ENCODE measurements at places on chromosomes 12 and 14. TPM values are rescaled to one million over a fixed set of nuclear protein-coding genes. Genes with fewer than 3 reads are reported as not detected.

GRCh38 chr14:71116568-71117122 lies 209.4 kb downstream of the PCNX1 start:
- DNase-seq: no peak
- H3K36me3 ChIP-seq: no peaks in the 10 kb centered on the region
- no peak overlapping the region for H3K27ac ChIP-seq
- H3K27me3 ChIP-seq: no peaks in the 10 kb centered on the region

Gene SIX4
- total RNA-seq: 3.5 TPM

Gene DLK1
- 1,875 TPM for total RNA-seq

Gene NR1H4
- 10.3 TPM for total RNA-seq

DNA sequence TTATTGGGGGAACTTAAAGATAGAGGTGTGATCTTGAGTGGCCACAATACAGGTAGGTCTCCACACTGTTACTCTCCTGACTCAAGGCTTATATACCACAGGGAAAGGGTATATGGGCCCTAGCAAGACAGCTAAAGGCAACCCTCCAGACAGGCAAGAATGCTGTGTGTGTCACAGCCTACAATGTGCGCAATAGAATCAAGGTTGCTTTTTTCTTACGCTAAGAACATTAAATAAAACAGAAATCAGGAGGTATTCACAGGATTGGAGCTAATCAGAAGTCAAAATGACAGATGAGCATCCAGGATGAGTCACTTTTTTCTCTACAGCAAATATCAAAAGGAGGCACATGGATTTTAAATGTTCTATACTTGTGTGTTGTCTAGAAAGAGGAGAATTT lies 1797.9 kb upstream of the SEL1L start:
- no peaks in the 10 kb centered on the region for H3K36me3 ChIP-seq
- H3K4me3 ChIP-seq: no peak overlapping the region
- no peaks in the 10 kb centered on the region for H3K4me1 ChIP-seq
- H3K27me3 ChIP-seq: no peaks in the 10 kb centered on the region

- no peak for DNase-seq
- H3K27ac ChIP-seq: no peak overlapping the region
- H3K4me1 ChIP-seq: no peaks in the 10 kb centered on the region
- H3K27me3 ChIP-seq: no peaks in the 10 kb centered on the region
- no peak overlapping the region for H3K4me3 ChIP-seq
Observed at GRCh38 chr12:87676731-87677130, 352.5 kb downstream of the C12orf50 start.

DNA sequence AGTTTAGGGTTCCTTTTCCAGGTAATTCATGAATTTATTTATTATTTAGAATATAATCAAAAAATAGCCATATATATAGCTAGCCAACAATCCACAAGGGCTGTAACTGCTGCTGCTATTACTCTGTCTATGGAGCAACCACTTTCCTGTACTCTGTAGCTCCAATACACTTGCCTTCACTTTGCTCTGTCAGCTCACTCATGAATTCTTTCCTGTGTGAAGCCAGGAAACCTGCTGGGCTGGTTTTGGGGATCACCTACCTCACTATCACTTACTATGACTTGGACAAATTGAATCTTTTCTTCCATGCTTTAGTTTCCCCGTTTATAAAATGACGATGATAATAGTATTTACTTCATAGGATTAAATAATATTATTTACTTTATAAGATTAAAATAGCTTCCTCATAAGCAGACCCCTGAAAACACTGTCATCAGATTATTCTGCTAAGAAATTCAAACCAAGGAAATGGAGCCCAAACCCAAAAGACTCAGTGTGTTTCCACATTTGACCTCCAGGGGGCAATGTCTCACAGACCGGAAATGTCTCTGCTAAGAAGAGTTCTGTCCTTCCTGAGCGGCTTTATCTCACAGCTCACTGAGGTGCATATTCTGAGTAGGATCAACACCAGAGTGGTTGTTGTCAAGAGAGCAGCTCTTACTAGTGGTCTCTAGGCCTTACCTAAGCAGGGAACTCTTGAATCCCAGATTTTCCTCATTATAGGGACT lies 457.1 kb downstream of the DAD1 start:
- no peak overlapping the region for H3K27ac ChIP-seq
- H3K4me3 ChIP-seq: no peak overlapping the region
- H3K27me3 ChIP-seq: no peaks in the 10 kb centered on the region

Gene PZP
- 0.25 TPM for total RNA-seq

Gene ESR2
- 22.3 TPM for total RNA-seq

- peaks cover 5% of the 10 kb centered on the region for H3K4me1 ChIP-seq
- H3K36me3 ChIP-seq: no peaks in the 10 kb centered on the region
- H3K27me3 ChIP-seq: no peaks in the 10 kb centered on the region
- no peak for DNase-seq
- no peak overlapping the region for H3K27ac ChIP-seq
Observed at GRCh38 chr14:81433378-81433777, 33.3 kb upstream of the STON2 start.

DNA sequence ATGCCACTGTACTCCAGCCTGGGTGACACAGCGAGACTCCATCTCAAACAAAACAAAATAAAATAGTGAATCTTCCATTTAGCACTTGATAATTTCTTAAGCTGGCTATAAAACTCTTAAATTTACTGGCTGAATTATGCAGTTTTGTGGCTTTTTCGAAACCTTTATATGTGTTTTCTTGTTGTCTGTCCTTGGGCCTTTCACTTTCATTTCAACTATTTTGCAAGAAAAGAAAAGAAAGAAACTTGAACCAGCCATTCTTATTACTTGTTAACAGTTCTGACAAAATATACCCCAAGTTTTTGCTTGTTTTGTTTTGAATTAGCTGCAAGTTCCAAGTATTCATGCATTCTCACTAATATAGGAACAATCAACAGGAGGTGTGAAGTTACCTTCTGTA lies 42.8 kb downstream of the PRICKLE1 start:
- H3K27me3 ChIP-seq: no peaks in the 10 kb centered on the region
- no peak for DNase-seq
- no peak overlapping the region for H3K27ac ChIP-seq

Gene TDP1
- total RNA-seq: 8.0 TPM

DNA sequence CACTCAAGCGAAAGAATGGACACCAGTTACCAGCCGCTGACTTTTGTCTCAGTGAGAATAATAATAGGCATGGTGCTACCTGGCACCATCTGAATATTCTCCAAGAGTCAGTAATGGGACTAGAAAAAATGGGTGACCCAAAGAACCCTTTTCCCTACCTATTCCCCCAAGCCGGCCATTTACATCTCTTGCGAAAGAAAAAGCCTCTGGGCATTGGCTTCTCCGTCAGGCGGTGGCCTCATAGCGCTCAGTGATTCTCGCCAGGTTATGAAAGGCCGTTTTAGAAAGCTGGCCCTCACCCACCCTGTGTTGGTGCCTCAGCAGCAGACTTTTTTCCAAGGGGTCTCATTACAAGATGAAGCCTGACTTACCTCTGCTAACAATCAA lies 523 bp upstream of the SLC6A15 start:
- no peaks in the 10 kb centered on the region for H3K27me3 ChIP-seq
- H3K4me1 ChIP-seq: peaks cover 10% of the 10 kb centered on the region
- no peak overlapping the region for H3K27ac ChIP-seq
- no peak for DNase-seq

- H3K27ac ChIP-seq: no peak overlapping the region
- H3K27me3 ChIP-seq: no peaks in the 10 kb centered on the region
- H3K36me3 ChIP-seq: no peaks in the 10 kb centered on the region
- no peak overlapping the region for H3K4me3 ChIP-seq
Observed at GRCh38 chr12:95573951-95574576, 22.8 kb upstream of the USP44 start.

GRCh38 chr12:88562151-88562550 lies 18.1 kb downstream of the KITLG start:
- no peak overlapping the region for H3K27ac ChIP-seq
- no peak for DNase-seq
- H3K36me3 ChIP-seq: no peaks in the 10 kb centered on the region
- H3K27me3 ChIP-seq: no peaks in the 10 kb centered on the region

- no peak overlapping the region for H3K4me3 ChIP-seq
- DNase-seq: no peak
- no peak overlapping the region for H3K27ac ChIP-seq
Observed at GRCh38 chr14:79745046-79745445, 466.3 kb downstream of the DIO2 start.

Gene LRRC10
- not detected for total RNA-seq

Gene PLEK2
- 0.52 TPM for total RNA-seq

DNA sequence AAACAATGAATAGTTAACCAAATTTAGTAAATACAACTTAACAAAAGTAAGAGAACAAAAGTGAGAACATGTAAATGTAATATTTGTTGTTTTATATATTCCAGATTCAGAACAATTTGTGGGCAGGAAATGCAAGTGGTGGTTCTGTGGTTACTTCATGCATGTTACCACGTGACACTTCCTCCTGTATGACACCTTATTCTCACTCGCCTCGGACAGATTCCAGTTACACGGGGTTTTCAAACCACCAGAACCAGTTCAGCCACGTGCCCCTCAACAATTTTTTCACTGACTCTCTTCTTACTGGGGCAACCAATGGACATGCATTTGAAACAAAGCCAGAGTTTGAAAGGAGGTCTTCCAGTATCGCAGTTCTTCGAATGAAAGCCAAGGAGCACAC lies 21.0 kb downstream of the ALX1 start:
- no peaks in the 10 kb centered on the region for H3K4me1 ChIP-seq
- no peak for DNase-seq
- H3K27me3 ChIP-seq: no peaks in the 10 kb centered on the region
- H3K36me3 ChIP-seq: no peaks in the 10 kb centered on the region

- no peaks in the 10 kb centered on the region for H3K27me3 ChIP-seq
- H3K27ac ChIP-seq: no peak overlapping the region
- no peaks in the 10 kb centered on the region for H3K4me1 ChIP-seq
- H3K4me3 ChIP-seq: no peak overlapping the region
- DNase-seq: no peak
- H3K36me3 ChIP-seq: no peaks in the 10 kb centered on the region
Observed at GRCh38 chr12:20245491-20245890, 122.8 kb upstream of the PDE3A start.
